Effector memory CD8-positive, alpha-beta T cell (primary cell): ENCODE measurements at places on chromosomes 6 and 20.

DNA sequence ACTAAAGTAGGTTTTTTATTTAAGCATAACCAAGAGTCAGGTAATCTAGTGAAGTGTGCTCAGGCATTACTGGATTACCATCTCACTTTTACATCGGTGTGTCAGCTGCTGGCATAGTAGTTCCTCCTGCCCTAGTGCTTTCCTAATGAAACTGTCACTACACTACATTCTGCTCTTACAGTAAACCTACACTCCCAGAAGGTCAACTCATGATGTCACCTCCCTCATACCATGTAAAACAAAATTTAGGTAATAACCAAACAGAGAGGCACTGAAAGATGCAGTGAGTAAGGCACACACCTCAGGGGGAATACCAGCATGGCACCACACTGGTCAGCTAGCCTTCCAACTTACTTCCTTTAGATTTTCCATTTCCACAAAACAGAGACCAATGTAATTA, 23.3 kb downstream of the HUS1B start:
- DNase-seq, result no peak

DNA sequence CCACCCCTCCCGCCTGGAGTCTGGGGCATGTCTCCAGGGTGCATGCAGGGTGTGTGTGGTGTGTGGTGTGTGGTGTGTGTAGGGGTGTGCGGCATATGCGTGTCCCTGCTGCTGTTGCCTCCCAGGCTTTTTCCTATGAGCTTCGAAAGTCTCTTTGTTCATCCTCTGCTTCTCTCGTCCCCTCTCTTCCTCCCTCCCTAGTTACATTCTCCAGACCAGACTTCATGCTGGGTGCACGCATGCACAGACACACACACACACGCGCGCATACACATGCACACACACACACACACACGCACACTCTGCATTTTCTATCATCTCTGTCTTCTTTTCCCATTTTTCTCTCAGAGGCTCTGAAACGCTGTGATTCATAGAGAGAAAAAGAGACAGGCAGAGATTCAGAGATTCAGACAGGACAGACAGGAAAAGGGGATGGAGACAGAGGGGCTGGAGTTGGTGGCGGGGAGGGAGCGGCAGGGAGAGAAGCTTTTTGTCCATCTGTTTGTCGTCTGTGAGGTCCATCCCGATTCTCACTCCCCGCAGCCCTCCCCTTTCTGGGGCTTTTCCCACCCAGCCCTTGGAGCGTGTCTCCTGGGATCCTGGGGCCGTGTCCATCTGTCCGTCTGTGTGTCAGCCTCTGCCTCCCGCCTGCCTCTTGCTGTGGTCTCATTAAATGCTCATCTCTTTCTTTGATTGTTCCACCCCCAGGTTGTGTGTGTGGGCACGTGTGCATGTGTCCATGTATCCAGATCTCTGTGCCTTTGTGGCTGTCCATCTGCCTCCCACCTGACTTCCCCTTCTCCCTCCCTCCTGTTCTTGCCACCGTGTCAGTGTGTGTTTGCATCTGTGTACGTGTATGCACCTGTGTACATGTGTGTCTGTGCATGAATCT, 62.6 kb downstream of the SRC start:
- no peak for DNase-seq

- DNase-seq, result no peak
Measured at GRCh38 chr6:85726206-85726605, 83.5 kb upstream of the SYNCRIP start.

DNA sequence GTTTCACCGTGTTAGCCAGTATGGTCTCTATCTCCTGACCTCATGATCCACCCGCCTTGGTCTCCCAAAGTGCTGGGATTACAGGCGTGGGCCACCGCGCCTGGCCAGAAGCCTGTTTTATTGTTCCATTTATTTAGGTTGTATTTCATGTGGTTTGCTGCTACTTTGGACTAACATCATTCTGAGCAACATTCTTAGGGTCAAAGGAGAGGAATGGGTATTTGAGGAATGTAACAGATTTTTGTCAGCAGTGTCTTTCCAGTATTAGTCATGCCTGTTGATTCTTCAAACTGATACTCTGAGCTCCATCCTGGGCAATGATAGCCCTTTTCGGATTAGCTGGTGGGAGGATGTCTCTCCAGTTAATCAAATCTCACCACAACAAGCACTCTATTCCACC, 213.0 kb upstream of the CITED2 start:
- DNase-seq, result no peak

GRCh38 chr6:149140137-149140909, 177.2 kb upstream of the TAB2 start:
- peak; percentile 38 for DNase-seq

- no peak for DNase-seq
Measured at GRCh38 chr6:156563714-156564113, 213.5 kb upstream of the ARID1B start.

- DNase-seq, result no peak
Measured at GRCh38 chr20:48284837-48285236, 499.6 kb upstream of the SULF2 start.

- no peak for DNase-seq
Measured at GRCh38 chr6:157346373-157346772, 23.1 kb upstream of the TMEM242 start.

DNA sequence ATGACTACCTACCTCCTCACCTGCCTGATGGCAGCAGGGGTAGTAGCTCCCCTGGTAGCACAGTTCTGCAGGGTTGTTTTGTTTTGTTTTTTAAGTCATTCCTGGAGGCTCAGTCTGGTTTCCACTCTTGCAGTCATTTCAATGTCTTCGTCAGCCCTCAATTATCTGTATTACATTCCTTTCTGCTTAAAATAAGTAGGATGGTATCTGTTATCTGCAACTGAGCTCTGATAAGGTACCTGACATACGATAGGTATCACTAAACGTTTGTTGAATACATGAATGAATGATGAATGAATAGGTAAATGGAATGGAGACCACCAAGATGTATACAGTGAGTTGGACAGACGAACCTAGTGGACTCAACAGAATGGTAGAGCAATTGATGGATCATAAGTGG, 7.2 kb upstream of the CLPSL2 start:
- DNase-seq, result no peak

GRCh38 chr6:108707328-108707976, 140.8 kb upstream of the ARMC2 start:
- DNase-seq, result no peak

DNA sequence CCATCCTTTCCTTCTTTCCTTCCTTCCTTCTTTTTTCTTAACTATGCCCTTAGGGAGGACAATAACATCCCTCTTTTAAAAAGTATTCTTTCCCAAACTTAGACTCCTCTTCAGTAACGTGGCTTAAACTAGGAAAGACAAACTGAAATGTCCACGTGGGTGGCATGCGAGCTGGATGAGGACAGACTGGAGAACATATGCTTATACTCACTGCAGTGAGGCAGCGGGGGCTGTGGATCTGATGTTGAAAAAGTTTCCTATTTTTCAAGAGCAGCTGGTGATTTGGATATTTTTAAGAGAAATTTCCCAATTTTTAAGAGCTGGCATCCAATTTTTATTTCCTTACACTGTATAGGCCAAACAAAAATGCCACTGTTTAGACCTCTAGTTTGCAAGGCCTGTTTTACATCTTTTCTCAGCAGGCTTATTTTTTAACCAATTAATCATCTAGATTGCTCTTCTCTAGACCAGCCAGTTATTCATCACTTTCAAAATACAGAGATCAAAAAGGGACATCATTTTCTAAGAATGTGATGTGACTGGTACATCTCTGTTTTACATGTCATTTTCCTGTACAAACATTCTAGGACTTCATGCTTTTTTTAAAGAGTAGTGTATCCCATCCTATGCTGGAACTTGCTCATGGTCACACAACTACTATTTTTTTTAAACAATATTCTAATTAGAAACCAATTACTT, 226.5 kb downstream of the BTBD9 start:
- DNase-seq, result no peak

DNA sequence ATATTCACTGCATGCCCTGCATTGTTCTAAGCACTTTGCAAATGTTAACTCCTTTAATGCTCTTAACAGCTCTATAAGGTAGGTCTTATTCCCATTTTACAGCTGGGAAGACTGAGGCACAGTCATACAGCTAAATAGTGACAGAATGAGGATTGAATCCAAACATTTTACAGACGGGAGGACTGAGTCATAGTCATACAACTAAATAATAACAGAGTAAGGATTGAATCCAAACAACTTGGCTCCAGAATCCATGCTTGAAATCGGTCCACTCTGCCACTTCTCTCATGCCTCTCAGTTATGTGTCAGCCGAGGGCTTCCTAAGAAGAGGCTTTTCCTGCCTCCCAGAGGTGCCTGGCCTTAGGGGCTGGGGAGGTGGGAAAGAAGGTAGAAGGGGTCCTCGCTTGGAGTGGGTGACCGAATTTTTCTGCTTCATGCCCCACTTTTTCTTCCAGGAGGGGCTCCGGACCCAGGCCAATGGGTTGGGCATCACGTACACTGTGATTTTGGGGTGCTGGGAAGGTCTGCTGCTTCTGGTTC, 137.4 kb upstream of the RNF24 start:
- no peak for DNase-seq

DNA sequence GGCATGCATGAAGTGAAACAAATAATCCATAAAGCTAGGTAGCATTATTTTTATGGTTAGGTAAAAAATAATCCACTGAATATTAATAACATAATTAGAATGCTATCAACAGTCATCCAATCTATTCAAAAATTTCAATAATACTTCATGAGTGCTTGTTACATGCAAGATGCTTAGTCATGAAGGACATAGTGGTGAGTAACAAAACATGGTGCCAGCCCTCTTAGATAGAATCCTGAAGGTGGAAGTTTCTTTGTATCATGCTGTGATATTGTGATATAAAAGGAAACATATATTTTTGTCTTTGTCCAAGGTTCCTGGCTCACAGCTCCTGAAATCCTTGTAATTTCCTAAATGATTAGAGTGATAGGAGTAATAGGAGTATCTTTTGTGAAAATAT, 14.9 kb downstream of the RCAN2 start:
- DNase-seq, result no peak

- no peak for DNase-seq
Measured at GRCh38 chr6:156703719-156704118, 73.5 kb upstream of the ARID1B start.

- DNase-seq, result peak; percentile 13
Measured at GRCh38 chr6:3977875-3978711, 100.8 kb downstream of the FAM217A start.

GRCh38 chr6:47592131-47592840, 106.1 kb upstream of the ADGRF4 start:
- DNase-seq, result no peak

DNA sequence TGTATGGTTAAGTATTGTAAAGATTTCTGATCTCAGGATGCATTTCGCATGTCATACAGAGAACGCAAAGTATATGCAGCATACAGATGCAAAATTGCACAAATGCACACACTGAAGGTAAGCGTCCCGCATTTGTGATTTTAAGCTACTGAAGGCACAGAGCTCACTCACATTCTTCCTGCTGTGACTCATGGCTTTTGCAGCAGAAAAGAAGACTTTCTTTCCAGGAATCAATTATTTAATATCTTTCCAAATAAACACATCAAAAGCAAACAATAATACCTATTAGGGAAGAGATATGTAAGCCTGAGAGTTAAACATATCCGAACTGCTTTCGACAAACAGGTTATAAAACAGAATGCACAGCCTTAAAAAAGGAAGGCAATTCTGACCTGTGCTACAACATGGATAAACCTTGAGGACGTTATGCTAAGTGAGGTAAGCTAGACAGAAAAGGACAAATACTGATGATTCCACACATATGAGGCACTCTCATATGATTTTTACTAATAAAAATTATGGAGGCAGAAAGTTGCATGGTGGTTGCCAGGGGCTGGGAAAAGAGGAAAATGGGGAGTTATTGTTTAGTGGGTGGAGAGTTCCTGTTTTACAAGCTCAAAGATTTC, 109.0 kb downstream of the TFAP2A start:
- DNase-seq, result no peak

- no peak for DNase-seq
Measured at GRCh38 chr20:1119128-1119505, 715 bp downstream of the PSMF1 start.

DNA sequence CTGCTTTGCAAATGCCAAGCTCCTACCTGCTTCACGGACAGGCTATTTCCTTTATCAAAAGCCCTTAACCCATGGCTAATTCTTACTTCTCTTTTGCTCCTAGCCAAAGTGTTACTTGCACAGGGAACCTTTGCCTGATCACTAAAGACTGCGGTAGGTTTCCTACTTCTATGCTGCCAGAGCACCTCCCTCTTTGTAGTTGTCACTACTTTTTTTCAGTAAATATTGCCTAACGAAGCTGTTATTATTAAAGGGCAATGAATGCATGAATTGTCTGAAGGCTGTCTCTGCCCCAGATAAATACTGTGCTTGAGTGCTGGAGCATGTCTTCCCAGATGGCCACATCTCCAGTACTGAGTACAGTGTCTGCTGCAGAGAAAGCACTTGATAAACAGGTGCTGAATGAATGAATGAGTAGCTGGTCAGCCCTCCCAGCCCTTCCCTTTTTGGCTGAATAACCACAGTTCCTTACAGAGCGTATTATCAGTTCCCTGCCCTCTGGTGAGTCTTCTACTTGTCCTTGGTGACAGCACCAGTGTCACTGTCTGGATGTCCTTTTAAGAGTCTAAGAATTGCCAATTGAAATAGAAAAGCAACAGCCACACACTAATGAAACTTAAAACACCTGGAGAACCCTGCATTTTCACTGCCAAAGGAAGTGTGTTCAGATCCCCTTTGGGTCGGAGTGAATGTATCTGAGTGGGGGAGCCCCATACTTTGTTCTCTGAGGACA, 73.6 kb upstream of the TRAF3IP2 start:
- no peak for DNase-seq

DNA sequence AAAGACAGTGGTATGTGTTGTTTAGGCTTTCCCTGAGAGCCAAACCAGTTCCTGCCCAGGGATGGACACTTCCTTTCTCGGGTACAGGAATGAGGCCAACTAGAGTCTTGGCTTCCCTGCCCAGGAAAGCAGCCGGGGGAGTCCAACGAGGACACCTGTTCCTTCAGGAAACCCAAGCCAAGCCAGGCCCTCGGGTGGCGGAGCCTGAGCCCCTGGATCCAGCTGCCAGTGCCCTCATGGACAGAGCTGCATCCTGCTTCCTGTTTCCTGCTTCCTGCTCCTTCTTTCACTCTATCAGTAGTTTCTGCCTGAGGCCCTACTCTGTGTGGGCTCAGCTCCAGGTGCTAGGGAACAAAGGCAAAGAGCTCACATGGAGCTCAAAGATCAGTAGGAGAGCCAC, 7.9 kb upstream of the SIRPA start:
- DNase-seq, result no peak
